ENCODE measurements at places on chromosomes 7 and 10.

DNA sequence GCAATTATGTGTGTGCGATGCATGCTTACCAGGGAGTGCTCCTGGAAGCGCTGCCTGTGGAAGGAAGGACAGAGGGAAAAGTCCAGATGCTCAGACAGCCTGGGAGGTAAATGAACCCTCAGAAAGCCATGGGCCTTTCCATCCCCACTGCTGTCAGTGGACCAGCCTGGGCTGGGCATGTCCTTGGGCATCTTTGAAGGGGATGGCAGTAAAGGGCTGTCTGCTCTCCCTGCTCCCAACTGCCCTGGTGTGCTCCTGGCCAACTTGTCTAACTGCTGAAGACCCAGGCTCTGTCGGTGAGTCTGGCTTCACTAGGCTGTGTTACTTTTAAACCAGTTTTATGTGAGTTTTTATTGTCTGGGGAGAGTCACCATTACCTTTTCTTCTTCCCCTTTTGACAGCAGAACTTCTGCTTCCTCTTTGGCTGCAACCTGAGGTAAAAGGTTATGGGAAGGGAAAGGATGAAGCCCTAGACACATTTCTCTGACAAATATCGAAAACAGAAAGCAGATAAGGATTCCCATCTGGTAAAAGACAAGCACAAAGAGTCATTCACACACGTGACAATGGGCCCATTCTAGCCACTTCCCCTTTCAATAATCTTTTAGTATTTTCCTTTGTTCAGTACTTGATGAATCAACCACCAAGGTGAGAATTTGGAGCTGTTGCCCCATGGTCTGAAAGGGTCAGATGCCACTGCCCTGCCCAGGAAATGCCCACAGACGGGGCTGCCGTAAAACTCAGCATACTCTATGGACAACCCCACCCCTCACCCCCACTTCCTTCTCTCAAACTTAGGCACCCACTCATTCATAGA, 27.6 kb upstream of the PIK3AP1 start:
- DNase-seq = no peak

DNA sequence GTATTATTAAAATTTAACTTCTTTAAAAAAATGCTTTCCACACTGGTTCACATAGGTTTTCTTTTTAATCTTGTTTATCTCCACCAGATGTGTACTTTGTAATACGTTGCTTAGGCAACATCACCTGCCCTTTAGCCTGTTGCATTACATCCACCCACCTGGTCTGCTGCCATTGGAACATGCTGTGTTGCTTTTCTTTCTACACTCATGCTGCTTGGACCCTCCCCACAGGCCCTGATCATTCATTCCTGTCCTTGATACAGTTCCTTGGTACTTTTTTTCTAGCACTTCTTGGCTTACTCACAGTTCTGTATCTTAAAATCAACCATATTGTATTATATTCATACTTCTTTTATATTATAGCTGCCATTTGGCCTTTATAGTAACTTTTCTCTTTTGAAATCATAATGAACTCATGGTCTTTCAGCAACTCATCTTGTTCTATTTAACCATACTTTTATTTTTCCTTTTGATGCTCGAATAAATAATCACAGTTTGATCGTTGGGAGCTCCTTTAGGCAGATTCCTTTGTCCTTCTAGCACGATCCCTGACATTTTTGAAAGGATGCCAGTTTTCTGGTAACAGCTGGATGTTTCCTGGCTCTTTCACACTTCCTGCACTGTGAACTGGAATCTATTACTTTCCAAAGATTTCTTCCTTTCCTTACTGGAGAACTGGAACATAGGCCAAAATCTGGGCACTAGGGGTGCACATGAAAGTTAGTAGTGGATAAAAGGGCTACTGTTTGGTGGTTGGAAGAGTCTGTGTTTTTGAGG, 125.1 kb downstream of the CDK14 start:
- DNase-seq = no peak

- DNase-seq = no peak
Measured at GRCh38 chr7:149884541-149884940, 10.8 kb downstream of the ATP6V0E2 start.

DNA sequence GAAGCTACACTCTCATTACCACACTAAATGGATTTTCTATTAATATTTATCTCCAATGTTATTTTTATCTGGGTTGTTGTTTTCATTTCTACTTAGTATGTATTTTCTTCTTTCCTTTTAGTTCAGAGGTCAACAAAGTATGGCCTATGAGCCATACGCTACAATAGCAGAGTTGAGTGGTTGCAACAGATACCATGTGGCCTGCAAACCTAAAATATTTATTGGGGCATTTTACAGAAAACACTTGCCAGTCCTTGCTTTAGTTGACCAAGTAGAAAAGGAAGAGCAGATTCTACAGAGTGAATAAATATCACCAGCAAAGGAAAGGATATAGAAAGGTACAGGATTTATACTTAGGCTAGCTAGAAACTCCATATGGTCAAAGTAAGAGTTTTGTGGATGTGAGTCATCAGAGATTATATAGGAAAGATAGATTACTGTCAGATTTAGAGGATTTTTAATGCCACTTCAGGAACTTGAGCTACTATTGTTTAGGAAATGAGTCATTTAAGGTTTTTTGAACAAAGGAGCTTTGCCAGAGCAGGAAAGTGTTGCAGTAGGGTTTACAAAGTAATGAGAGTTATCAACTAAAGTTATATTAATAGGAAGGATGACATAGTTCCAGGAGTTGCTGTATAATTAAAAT, 323.3 kb upstream of the KAT6B start:
- DNase-seq = no peak

DNA sequence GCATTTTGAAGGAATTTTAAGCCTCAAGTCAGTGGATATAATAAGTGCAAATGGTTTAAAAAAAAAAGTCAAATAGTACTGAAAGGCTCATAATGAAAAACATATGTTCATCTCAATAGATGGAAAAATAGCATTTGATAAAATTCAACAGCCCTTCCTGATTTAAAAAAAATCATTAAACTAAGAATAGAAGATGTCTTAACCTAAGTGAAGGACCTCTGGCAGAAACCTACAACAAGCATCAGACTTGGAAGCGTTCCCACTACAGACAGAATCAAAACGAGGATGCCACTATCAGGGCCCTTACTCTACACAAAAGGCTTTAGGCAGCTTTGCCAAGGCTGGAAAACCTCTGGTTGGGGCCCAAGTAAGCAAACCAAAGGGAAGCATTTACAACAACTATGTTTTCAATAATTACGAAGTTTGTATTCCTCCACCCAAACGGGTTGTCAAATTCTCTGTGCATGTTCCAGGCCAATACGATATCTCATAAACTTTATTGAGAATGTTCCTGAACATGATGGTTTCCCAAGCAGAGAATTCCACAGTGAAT, 45.1 kb downstream of the CYTH3 start:
- no peak for DNase-seq

DNA sequence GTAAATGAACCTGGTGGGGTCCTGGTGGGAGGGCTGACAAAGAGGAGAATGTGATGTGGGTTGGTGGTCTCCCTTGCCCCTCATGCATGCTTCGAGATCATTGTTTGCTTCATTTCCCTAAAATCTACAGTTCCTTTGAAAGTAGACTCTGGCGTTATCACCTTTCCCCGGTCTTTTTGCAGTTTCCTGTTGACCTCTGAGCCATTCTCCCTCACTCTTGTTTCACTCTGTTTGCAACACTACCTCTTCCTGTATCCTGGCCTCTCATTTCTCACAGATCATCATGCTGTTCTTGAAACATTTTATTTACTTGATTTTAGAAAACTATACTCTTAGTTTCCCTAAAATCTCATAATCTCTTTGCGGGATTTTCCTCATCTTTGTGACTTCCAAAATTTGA, 179.8 kb downstream of the WNT2 start:
- no peak for DNase-seq

DNA sequence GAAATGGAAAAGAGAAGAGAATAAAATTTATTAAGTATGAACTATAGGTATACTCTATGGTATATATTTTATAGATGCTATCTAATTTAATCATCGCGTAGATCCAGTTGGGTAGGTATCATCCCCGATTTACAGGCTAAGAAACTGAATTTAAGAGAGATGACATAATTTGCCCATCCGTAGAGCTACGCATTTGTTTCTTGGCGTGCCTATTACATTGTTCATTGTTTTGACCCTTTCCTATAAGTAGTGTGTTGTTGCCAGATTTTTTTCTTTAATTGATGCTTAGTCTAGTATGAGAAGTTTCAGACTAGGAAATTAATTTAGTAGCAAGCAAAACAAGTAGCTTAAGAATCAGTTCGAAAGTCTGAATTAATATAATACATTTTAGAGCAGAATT, 205.7 kb upstream of the NPSR1 start:
- no peak for DNase-seq

DNA sequence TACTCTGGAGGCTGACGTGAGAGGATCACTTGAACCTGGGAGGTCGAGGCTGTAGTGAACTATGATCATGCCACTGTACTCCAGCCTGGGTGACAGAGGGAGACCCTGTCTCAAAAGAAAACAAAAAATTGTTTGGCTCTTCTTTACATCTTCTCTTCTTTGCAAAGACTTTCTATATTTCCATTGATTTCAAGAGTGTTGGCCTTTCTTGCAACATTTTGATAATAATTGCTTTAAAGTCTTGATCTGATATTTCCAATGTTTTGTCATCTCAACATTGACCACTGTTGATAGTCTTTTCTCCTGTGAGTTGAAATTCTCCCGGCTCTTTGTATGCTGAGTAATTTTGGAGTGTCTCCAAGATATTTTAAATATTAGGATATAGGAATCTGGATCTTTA, 17.8 kb upstream of the CLDN4 start:
- no peak for DNase-seq

- no peak for DNase-seq
Measured at GRCh38 chr7:84997626-84998025, 189.2 kb downstream of the SEMA3D start.

DNA sequence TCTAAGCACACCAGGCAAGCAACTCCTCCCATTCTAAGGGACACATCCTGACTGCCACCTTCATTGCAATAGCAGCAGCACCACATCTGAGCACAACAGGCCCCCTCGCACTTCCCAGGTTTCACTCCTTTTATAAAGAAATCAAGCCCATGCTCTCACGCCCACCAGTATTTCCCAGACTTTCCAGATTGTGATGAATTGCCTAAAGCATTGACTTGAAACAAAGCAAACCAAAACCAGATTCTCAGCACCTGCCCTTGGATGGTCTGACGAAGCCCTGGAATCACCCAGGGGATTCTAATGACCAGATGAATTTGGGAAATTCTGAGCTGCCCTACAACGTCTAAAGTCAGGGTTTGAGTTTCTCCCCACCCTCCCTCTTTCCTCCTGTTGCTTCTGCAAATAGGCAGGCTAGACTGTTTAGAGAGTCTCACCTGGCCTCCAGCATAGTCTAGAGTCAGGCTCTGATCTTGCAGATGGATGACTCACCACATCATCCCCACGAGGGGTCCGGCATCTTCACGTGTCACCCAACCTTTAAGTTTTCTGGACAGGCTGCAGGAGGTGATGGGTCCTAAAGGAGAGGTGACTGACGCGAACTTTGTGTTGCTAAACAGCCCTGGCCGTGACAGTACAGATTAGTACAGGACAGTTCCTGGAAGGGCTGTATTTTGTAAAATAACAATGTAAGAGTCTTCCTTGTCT, 198.0 kb downstream of the SKIDA1 start:
- DNase-seq = no peak

DNA sequence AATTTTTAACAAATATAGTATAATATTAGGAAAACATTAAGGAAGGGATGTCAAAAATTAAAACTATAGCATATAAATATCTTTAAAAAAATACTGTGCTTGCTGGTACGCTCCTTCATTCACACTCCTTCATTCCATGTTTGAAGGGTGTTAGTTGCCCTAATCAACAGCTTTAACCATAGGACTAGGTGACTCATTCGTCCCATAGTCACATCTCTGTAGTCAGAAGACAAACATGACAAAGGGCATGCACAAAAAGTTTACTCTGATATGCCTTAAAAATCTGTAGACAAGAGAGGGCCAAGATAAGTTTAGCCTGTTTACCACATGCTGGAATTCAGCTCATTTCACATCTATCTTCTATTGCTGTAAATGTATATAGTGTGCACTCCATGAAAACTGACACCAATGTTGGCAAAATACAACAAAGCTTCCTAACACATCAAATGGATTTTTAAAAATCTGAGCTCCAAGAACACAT, 646 bp downstream of the FAM13C start:
- no peak for DNase-seq

DNA sequence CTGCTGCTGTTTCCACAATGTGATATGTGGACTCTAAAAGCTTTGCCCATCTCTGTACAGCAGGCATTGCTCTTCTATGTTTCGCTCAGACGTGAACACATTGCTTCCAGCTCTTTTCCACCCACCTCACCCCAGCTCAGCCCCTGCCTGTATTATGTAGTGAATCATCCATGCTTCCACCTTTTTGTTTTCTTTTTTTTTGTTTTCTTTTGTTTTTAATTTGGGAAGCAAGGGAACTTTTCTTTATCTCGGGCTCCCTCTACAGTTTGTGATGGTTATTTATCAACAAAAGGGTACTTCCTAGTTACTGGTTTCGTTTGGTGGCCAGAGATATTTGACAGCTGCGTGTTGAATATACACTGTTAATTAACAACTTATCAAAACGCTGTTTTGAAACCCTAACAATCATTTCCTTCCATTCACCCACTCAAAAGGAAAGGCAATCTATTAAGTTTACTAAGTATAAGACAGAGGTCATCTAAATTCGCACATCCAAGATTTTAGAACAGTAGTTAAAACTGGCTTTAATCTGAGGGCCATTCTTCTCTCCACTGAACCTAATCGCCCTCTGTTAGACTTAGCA, 127.9 kb upstream of the STK17A start:
- DNase-seq = peak; percentile 67

- no peak for DNase-seq
Measured at GRCh38 chr7:139695588-139695987, 82.2 kb downstream of the HIPK2 start.

DNA sequence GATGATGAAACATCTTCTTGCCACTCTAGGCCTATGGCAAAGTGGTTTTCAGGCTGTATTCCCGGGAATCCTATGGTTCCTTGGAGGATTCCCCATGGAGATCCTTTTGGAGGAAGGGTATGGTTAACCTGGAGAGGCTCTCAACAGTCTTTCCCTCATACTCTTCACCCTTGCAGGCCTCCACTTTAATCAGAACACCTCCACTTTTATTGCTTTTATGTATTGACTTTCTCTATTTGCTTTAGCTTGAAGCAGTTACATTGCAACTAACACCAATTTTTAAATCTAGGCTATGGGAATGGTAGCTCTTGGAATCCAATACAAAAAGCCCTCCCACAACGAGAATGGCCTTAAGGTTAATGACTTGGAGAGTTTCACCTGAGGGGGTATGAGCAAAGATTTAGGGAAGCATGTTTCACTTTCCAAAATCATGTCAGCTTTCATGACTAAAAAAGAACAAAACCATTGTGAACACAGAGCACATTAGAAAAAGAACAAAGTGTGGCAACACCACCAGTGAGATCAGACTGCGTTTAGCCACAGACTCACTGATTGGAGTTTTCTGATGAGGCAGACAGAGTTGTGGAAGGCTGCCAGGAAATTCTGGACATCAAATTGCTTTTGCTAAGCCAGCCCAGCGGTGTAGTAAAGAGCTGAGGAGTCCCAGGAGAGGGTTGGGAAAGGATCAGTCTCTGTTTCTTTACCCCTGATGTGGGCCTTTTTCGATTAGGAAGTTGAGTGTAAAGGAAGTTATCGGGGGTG, 130.4 kb upstream of the BMPER start:
- DNase-seq = no peak

GRCh38 chr10:63217120-63217605, 84.0 kb downstream of the NRBF2 start:
- peak; percentile 15 for DNase-seq
